AG04450 (cell line): ENCODE measurements at places on chromosomes 2 and 18.
A peak's percentile ranks its signal among the peaks of the same experiment; 100 is the strongest.

DNA sequence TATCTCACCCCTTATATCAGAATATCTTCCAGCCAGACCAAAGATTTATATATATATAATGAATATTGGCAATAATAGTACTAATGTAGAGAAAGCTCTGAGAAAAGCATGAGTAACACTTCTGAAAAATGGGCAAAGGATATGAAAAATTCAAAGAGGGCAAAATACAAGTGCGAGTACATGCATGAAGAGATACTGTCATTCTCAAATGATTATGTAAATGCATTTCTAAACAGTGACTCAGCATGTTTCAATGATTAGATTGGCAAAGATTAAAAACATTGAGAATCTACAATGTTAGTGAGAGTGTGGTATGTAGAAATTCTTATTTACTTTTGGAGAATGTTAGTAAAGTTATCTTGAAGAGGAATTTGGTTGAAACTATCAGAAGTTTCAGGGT, 118.3 kb upstream of the NEDD4L start:
- DNase-seq: peak; percentile 24

- DNase-seq: no peak
Observed at GRCh38 chr2:14015113-14015630, 617.3 kb upstream of the LRATD1 start.

- DNase-seq: no peak
Observed at GRCh38 chr2:199460846-199461710, 3.3 kb upstream of the SATB2 start.

GRCh38 chr2:10531874-10532637, 83.9 kb upstream of the ODC1 start:
- DNase-seq: no peak

DNA sequence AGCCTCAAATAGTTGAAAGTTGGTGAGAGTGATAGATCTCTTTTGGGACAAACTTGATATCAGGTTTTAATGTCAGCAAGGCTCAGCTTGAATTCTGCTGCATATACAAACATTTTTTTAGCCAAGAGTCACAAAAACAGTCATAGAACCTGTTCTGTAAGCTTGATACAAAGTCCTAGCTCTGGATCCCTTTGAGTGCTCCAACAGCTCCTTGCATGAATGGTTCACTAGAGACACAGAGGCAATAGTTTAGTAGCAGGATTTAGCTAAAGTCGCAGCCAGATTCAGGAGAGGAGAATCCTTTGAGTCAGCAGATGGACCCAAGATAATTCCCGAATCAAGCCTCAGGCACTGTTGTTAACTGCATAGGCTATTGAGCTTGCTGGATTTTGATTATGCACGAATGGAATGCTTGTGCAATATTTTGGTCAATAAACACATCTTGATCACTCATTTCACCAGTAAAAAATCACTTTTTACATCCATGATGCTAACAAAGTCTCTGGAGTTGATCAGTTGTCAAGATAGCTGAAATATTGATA, 148.6 kb downstream of the KLHL14 start:
- DNase-seq: no peak

GRCh38 chr2:149861034-149861433, 273.5 kb upstream of the MMADHC start:
- no peak for DNase-seq

GRCh38 chr2:234134496-234134895, 84.0 kb downstream of the SPP2 start:
- no peak for DNase-seq

GRCh38 chr2:234836271-234836670, 115.5 kb upstream of the SH3BP4 start:
- no peak for DNase-seq

DNA sequence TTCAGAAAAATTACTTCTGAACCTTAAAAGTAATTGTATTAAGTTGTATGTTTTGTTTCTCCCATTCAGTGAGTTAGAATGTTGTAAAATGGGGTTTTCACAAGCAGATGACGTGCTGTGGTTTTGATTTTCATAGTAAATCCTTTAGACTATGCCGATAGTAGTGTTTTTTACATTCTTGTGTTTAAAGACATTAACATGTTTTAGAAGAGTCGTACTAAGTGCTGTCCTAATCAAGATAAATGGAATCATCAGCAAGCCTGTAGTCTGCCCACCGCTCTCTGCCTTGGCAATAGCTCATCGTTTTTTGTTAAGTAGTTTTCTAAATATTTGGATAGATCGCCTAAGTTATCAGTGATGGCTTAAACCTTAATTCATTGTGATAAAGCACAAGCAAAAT, 21.5 kb downstream of the PKP4 start:
- no peak for DNase-seq

DNA sequence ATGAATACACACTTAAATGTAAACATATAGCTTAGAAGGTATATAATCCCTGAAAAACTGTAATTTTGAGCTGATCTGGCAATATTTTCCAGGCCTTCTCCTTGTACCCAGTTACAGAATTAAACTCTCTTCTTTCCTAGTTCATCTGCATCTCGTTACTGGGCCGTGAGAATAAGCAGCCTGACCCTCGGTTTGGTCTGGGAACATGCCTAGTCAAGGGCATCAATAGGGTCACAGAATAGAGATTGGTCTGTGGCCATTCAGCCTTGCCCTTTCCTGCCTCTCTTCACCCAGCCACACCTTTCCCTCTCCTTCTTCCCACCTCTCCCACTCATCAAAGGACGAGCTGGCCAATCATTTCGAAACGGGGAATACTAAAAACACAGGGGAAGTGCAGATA, 27.3 kb downstream of the SULT1C2 start:
- no peak for DNase-seq

- no peak for DNase-seq
Observed at GRCh38 chr2:32942793-32943485, 3.8 kb upstream of the LTBP1 start.

DNA sequence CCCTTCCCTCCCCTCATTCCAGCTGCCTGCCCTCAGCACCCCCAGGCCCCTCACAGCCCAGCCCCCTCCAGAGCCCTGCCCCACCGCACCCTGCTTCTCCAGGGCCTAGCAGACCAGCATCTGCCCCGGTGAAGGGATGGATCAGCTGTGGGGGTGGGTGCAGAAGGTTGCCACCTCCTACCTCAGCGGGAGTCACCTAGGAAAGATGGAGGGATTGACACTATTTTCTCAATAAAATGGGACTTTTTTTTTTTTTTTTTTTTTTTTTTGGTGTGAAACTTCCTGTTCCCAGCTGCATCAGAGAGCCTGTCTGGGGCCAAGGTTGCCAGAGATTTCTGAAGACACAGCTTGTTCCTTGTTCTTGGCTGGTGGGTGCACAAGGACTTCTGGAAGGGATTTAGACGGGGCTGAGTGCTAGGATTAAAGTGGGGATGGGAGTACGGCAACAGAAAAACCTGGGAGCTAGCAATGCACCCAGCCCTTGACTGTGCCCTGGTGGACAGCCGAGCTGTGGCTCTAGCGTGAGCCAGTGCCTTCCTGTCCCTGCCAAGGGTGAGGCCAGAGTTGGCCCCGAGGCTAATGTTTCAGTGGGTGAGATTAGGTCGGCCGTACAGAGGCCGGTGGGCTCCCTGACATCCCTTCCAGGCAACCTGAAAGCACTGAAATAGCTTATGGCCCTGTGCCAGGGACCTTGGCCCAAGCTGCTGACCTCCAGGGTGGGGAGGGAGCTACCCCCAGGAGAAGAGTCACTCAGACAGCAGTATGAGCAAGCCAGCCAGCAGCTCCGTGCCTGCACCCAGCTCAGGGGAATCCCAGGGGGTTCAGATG, 4.6 kb downstream of the B3GNT7 start:
- DNase-seq: no peak

GRCh38 chr2:34949316-34949715, 1350.2 kb upstream of the FAM98A start:
- DNase-seq: no peak

DNA sequence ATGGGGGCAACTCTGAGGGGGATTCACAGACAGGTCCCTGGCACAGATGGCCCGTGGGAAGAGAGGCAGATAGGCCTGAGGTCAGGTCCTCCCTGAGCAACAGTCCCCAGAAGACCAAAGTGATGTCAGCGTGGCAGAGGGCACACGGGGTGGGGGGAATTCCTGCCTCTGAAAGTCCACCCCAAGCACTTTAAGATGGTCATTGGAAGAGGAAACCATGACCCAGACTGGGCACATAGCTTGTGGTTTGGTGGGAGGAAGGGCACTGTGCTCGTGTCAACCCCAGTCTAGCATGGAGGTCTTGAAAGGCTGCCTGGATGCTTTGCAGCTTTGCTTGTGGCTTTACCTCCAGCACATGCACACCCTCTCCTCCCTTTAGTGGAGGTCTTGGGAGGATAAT, 38.0 kb upstream of the SIX2 start:
- no peak for DNase-seq

DNA sequence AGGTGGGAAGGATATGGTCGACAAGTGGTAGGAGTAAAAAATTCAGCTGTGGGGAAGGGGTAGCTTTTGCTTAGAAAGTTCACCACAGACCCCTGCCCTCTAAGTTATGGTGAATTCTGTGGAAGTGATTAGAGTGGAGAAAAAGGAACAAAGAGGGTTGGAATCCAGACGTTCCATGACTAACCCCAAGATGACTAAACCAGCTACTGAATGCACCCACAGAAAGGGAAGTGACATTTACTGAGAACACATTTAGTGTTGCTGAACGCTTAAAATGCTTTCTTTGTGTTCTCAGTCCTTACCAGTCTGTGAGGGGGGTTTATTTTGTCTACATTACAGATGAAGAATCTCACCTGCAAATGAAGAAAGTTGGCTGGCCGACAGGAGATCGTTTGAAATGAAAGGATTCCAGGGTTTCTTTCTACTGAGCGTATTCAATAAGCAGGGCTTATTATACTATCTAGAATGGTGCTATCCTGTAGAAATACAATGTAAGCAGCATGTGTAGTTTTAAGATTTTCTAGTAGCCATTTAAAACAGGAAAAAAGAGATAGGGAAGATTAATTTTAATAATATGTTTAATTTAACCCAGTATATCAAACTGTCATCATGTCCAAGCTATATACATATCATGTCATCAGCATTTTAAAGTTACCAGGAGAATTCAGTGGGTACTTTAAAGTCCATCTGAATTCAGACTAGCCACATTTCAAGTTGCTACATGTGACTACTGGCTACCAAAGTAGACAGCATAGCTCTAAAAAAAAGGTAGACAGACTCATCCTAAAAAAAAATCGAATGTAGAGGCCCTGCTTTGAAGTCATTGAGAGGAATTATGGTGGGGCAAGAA, 60.1 kb downstream of the LIMS1 start:
- DNase-seq: no peak

- DNase-seq: no peak
Observed at GRCh38 chr2:10269711-10270610, 32.7 kb upstream of the HPCAL1 start.

GRCh38 chr2:190947711-190948251, 66.2 kb downstream of the STAT1 start:
- peak; percentile 59 for DNase-seq

DNA sequence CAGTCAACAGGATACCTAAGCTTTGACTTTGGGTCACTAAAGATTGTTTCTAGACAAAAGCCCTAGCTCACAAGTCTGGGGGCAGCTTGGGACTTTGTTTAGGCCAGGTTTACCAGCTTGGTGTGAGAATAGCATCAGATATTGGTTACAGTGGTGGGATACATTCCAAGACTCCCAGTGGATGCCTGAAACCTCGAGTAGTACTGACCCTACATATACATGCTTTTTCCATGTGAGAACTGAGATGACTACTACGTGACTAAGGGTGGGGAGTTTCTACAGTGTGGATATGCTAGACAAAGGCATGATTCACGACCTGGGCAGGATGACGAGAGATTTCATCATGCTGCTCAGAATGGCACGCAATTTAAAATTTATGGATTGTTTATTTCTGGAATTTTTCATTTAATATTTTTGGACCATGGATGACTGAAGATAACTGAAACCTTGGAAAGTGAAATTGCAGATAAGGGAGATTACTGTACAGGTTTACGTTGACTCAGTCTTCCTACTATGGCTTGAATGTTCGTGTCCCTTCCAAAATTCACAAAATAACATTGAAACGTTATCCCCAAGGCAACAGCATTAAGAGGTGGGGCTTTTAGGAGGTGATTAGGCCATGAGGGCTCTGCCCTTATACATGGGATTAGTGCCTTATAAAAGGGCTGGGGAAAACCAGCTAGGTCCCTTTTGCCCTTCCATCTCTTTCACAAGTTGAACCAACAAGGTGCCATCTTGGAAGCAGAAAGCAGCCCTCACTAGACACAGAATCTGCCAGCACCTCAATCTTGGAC, 50.2 kb upstream of the CTAGE1 start:
- DNase-seq: peak; percentile 96

DNA sequence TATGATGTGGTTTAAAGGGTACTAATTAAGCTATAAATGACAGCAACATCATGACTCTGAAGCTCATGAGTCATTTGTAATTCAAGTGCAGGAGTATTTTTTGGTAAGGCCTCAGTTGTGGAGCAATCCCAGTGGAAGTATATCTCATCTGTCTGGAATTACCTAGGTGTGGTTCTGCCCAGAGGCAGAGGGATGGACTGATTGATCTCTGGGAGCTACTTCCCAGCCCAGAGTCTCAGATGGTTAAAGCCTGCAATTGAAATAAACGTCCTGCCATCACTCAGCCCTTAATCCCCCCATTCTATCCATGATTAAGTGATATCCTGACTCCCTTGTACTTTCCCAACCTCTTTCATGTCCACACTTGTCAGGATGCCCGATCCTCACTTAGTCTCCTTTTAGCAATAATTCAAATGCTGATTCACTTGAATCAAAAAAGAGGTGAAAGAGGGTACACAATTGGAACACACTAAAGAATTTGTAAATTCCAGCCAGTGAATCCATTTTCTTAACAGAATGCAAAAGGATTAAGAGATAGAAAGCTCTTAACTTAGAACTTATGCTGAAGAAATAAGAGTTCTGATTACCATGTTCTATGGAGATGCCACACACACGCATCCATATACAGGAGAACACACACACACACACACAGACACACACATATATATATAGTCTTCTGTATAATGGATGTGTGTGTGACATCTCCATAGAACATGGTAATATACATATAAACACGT, 664.4 kb downstream of the NYAP2 start:
- no peak for DNase-seq

- no peak for DNase-seq
Observed at GRCh38 chr2:28160986-28161425, 231.7 kb upstream of the FOSL2 start.

DNA sequence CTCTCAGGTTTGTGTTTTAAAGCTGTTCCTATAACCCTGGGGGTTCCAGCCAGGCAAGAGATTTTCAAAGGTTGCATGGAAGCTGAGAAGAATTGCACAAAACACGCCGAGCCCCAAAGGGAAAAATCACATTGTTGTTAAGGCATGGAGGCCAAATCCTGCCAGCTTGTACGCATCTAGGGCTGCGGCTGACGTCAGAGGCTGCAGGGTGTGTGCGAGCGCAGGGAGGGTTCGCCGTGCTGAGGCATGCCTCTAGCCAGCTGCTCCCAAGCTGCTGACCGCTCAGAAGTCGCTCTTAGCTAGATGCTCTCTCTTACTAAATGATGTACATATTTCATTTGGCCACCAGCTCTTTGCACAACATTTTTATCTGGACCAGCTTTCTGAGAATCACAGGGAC, 191.8 kb downstream of the LPIN1 start:
- DNase-seq: peak; percentile 56

DNA sequence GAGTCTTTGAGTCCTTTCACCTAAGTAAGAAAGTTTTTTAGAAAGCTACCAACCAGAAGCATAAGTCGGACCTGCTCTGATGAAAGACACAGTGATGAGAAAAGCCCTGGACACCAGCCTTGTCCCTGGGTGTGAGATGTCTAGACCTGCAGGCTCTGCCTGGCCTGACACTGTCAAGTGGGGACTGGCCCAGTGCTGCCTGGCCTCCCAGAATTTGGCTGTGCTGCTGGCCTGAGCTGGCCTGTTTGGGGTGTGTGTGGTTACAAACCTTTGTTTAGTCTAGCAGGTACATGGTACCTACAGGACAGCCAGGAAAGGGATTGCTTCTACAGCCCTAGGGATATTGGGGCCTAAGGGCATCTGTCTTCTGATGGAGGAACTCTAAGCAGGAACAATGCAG, 48.3 kb downstream of the ASB1 start:
- DNase-seq: no peak
